ENCODE measurements at places on chromosomes 12 and 14.

- no peak for DNase-seq
Observed at GRCh38 chr14:71397371-71397770, 490.1 kb downstream of the PCNX1 start.

DNA sequence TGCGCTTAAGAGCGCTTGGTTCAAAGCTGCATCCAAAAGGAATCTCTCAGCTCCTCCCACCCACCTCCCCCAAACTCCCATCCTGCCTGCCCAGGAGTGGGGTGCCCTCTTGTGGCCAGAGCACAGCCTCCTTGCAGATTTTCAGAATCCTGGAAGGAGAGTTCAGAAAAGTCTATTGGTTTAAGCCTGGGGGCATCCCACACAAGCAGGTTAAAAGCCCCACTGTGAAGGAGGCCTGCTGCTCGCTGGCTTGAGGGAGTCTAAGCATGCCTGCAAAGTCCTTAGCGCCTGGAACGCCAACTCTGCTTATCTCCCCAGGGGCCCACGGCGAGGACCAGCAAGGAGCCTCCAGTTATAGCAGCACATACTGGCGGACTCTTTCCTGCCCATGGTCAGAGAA lies 297.1 kb downstream of the KSR2 start:
- DNase-seq: no peak

GRCh38 chr12:6539314-6539682 lies 5.0 kb downstream of the GAPDH start:
- no peak for DNase-seq

GRCh38 chr12:62724285-62724684 lies 210.7 kb downstream of the PPM1H start:
- DNase-seq: no peak

GRCh38 chr14:54650331-54650958 lies 83.5 kb downstream of the SAMD4A start:
- no peak for DNase-seq

DNA sequence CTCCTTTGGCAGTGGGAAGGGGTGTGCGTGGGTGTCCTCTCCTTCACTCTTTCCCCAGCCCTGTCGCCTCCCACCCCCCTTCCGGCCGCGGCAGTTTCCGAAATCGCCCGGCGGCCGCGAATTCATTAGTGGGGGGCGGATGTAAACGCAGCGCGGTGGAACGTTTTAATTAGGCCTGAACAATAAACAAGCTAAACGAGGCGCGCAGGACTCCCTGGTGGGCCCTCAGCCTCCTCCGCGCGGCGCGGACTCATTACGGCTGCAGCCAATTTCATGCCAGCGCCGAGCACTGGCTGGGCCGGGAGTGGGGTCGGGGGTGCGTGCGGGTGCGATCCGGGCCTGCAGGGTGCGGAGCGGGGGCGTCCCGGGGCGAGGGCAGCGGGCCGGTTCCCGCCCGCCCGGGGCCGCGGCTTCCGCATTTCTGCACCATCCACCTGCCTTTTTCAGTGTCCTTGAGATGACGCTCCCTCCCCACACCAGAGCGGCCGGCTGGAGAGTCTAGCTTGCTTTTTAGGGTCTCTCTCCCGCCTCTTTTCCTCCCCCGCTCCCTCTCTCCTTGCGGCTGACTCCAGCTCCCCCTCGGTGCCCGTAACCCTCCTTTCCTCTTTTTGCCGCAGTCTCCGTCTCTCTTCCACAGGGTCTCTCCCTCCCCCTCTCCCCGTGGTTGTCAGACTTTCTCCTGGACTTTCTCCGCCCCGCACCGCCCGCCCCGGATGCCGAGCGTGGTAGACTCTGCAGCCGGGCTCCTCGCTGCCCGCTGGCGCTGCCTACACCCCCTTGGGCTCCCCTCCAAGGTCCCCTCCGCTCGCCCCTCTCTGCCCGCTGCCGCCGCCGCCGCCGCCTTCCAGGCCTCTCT lies at the start of gene CISTR:
CISTR (minus strand) TSS at position 644 of the 856 bp plus-strand sequence.
- DNase-seq: no peak

DNA sequence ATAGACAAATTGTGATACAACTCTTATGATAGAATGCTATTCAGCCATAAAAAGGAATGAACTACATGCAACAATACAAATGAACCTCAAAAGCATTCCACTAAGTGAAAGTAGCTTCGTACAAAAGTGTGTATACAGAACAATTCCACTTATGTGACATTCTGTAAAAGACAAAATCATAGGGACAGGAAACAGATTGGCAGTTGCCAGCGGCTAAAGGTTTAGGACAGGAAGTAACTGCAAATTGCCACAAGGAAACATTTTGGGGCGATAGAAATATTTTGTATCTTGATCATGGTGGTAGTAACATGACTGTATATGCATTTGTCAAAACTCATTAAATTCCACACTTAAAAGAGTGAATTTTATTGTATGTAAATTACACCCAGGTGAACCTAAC lies 113.4 kb downstream of the CAPZA3 start:
- no peak for DNase-seq

- no peak for DNase-seq
Observed at GRCh38 chr14:26204366-26204727, 393.5 kb downstream of the NOVA1 start.

DNA sequence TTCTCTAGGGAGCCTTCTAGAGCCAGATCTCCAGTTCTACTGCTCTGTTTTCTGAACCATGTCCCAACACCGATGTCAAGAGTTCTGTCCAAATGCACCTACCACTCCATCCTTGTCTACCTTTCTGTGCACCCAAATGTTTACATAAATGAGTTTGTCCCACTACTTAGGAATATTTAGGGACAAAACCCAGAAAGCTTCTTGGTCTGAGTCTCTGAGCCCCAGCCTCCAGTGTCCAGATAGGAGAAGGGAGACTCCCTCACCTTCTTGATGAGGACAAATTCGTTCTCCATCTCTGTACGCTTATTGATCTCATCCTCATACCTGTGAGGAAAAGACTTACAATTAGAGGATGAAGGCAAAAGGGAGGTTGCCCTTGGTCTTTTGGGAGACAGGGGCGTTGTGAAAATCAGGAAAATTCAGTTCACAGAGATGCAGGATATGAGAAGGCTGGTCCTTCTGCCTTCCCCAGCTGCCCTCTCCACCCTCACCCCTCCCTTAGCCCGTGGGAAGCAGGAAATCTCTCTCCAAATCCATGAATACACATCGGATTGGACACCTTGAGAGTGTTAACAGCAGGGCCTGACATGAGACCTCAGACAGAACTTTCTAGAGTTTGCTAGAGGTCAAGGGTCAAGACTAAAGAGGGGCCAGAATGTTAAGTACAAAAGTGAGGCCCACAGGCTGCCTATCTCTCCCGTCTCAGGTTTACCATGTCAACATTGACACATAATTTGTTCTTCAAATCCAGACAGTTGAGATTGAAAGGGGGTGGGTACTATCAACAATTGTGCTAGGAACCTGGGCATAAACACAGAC lies 3.8 kb downstream of the KRT8 start:
- DNase-seq: no peak

- DNase-seq: no peak
Observed at GRCh38 chr12:38269897-38270296, 46.7 kb upstream of the ALG10B start.

DNA sequence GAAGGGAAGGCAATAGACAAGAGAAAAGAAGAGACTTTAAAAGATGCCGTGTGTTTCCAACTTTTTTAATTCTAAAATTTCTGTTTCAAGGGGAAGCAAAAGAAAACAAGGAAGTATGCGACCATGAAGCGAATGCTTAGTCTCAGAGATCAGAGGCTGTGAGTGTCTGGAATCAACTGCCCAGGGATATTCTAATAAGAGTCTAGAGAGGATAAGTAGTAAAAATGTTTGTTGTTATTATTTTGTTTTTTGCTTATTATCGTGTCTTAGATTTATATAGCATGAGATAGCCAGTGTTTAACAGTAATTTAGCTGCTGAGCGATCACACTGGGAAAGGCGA lies 421 bp downstream of the FCF1 start:
- no peak for DNase-seq

- no peak for DNase-seq
Observed at GRCh38 chr12:104010606-104011169, 39.3 kb downstream of the GLT8D2 start.

DNA sequence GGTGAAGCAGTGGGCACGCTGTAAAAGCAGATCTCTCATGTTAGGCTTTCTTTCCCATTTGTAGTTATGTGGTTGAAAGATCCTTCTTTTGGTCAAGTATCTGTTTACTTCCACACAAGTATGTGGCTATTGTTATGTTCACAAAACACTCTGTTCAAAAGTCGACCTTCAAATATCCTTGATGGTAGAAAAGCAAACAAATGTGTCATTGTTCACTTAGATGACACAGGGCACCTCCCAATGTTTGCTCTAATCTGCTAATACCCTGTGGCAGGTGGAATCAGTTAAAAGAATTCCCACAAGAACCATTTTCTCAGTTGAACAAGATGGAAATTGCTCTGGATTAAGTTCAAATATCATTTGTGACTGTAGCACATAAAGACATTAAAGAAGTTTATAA lies 43.6 kb upstream of the NAA30 start:
- no peak for DNase-seq

DNA sequence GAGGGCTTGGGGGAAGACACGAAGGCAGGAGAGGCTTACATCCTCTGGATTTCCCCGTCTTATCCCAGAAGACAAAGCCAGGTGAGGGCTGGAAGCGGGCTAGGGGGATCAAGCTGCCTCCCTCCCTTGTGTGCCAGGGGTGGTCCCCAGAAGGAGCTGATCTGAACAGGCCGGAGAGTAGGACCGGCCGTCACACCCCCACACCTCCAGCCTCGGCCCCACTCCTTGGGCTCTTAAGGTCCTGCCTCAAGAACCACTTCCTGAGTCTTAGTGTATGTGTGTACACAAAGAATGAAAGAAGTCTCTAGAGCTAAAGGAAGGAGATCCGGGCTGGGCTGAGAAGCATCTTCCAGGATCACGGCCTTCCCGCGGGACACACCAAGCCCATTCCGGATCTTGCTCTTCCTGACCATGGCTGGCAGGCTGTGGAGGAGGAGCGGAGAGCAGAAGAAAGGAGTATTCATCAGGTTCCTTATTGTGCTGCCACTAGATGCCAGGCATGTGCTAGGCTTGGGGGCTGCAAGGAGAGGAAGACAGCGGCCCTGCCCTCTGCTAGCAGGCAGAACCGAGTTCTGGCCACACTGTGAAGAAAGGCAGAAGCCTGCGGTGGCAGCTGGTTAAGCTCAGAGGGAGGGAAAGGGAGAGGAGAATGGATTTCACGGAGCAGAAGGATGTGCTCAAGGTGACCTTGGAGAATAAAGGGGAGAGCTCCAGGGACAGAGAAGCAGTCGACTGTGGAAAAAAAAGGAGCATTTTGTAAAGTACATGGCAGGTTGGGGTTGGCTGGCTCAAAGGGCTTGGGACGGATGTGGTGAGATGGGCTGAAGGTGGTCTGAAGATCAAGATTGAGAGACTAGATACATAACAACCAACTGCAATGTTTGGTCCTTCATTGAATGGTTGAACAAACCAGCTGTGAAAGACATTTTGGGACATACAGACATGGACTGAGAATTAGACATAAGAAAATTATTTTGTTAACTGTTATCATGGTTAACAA lies 1.3 kb upstream of the CD63 start:
- DNase-seq: no peak

DNA sequence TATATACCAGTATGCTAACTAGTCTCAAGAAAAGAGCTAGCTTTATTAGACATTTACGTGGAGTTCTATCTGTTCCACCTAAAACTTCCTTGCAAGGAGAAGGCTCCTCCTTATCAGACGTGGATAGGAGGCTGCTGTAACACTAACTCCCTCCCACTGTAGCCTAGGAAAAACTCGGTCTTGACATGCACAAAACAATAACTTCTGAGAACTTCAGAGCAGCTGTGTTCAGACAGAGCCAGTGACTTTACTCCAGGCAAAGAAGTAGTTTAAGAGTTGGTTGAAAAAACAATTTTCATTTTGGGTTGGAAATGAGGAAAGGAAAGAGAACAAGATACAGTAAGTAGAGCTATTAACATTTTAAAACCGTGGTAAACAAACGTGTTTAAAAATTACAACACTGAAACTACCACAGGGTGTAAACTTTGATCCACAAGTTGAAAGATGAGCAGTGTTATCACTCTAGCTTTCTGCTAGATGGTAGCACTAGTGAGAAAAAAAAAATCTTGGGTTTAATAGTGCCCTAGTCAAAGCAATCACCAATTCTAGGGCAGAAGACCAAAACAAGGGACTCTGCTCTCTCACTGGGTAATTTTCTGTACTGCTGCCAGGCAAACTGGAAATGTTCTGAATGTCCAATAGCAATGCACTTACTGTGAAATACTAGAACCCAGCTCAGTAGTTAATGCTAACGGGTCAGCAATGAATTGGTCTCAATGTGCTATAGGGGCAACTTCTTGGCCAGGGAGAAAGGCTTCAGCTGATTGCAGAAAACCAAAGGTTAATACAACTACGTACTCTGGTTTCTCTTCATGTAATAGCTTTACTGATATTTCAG lies 2.4 kb downstream of the ATF7 start:
- no peak for DNase-seq

GRCh38 chr12:95066091-95066855 lies 7.1 kb downstream of the NR2C1 start:
- no peak for DNase-seq

DNA sequence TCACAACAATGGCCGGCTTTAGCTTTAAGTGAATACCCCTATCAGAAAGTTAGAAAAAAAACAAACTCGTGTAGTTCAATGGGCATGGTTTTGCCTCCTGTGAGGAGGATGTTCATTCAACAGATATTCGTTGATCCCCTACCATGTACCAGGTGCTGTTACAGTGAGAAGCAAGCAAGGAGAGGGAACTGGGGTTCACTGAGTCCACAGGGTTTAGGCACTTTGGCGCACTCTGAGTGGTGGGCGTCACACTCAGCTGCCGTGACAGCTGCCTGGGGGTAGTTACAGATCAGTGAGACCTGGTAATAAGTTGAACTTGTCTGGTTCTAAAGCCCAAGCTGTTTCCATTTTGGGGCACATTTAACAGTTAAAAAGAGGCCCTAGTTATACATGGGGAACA lies 74.2 kb downstream of the PAPOLA start:
- no peak for DNase-seq

GRCh38 chr14:32564596-32564995 lies 235.5 kb downstream of the AKAP6 start:
- no peak for DNase-seq

DNA sequence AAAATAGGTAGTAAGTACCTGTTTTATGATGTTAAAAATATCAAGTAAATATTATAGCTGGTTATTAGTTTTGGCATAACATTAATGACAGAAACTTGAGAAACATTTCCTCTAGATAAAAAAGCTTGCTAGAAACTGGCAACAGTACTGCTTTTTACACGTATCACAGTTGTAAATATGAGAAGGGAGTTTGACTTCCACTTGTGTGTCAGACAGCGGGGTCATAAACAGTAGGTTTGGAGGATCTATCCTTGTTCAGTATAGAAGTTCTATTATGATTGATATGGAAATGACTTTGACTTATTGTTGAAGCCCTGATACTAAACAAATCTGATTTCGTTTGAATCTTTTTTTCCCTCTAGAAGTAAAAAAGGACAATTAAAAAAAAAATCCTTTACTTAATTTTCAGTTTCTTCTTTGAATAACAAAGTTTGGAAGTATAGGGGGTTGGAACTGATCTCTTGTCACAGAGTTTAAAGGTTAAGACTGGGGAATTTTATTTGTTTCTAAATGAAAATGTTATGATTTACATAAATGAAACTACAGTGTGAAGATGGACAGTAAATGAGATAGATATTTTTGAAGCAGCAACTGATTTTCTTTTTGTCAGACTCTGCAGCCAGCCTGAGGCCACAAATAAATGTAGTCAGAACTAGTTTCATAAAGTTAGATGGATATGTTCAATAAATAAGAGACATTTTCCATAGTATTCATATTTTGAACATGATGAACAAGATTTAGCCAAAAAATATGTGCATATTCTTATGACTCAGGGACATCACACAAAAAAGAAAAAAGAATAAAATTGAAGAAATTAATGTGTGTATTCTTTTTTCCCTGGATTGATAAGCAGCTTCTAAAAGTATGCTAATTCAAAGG lies 50.1 kb downstream of the WNK1 start:
- no peak for DNase-seq

Data from stimulated activated CD8-positive, alpha-beta memory T cell treated with anti-CD3 and anti-CD28 coated beads, Interleukin-15, amount 100 ng/mL, for 48 hours (primary cell).